Stimulated activated CD4-positive, alpha-beta T cell treated with anti-CD3 and anti-CD28 coated beads, Interleukin-1b, Interleukin-23, amount 100 ng/mL, for 1 hour (primary cell): ENCODE measurements at places on chromosomes 1 and 21.

GRCh38 chr1:8662380-8663072, 154.9 kb downstream of the RERE start:
- no peak for DNase-seq

- no peak for DNase-seq
Measured at GRCh38 chr1:103170609-103171008, 62.3 kb upstream of the COL11A1 start.

DNA sequence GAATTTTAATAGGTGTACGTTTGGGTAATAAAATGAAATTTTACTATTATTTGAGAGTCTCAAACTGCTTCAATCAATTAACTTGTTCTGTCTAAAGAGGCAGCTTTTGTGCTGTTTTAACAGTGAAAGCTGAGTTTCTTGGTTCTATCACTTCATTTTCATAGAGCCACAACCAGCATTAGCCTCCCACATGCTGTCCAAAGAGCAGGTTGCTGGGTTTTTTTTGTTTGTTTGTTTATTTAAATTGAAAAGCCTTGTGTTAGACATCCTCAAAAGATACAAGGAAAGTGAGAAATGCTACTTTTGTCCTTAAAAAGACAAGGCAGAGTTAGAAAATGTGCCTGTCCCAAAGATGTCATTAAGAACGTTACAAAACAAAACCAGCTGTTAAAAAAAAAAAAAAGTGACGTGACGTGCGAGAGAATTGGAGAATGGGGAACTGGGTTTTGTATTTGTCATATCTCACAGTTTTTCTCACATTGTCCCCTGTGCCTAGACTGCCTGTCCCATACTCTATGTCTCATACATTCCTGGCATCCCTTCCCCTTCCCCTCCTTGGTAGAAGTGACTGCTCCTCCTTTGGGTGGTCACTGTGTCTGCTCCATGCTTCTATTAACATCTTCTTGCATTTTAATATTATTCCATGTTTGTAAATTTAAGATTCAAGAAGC, 63.1 kb upstream of the CD34 start:
- DNase-seq, result no peak

GRCh38 chr1:60942291-60942690, 140.1 kb upstream of the NFIA start:
- DNase-seq, result no peak

DNA sequence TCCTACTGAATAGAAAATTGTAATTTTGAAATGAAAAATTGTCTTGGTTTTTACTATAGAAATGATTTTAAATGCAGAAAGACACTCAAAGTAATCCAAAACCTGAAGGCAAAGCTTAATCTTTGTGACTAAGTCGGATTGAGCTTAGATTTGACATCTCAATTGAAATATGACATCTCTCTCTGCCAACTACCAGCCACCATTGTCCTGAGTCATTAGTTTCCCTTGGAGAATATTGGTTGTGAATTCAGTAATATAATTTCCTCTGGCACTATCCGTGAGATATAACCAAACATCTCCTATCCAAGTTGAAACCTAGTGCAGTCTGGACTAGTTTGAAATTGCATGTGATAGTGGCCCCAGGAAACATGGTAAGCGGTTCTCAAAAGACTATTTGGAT, 37.1 kb downstream of the PLA2G4A start:
- DNase-seq, result no peak

DNA sequence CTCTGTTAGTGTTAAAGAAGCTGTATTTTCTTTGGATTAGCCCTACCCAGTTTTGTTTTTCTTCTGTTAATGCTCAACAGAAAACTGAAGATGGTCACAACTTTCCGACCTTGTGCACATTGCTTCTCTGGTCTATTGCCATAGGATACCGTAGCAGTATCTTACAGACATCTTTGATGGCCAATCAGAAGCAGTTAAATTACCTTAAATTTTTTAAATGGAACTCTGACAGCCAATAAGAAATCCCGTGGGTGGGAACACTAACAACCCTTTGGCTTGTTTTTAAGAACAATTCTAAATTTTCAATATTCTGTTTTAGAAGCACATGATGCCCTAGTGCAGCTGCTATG, 17.2 kb downstream of the NFYC start:
- no peak for DNase-seq

DNA sequence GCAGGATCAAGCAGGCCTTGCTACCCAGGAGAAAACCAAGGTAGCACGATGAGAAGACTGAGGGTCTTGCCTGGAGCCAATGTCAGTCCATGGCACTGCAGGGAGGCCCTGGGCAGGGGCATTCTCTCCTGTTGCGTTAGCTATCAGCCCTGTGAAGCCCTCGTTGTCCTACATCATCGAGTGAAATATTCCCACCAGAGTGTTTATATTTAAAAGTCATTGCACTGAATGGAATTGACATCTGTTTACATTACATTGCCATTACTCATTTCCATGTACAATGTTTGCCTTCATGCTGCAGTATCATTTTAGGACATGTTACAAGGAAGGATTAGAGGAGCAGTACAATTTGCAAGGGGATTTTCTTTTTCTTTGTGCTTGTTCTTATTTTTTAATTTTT, 243.9 kb downstream of the KAZN start:
- no peak for DNase-seq

DNA sequence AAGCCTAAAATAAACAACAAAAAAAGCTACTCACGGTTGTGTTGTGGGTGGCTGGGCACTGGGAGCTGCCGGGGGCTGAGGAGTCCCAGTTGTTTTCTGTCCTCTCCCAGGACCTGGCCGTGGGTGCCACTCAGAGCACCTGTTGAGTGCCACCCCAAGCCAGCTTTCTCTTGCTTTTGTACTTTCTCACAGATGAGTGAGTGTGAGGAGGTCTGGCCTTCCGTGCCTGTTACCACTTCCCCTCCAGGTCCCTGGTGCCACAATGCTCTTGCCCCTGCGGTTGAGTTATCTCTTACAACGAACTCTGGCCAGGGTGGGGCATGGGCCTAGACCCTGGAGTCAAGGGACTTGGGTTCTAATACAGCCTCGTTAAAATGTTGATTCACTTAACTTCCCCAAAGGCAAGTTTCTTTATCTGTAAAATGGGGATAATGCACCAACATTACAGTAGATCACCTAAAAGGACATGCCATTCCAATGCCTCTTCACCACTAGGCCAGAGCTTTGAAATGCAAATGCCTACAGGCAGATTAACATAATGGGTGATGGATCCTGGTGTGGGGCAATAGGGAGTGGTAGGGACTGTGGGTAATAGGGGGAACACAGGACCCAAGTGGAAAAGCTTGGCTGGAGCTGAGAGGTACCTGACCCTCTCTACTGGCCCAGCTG, at the start of gene CNR2:
Gene CNR2 (minus strand): TSS at position 151 of the 669 bp plus-strand sequence. CDS start 37,745 bp downstream, outside the sequence.
- DNase-seq, result no peak

DNA sequence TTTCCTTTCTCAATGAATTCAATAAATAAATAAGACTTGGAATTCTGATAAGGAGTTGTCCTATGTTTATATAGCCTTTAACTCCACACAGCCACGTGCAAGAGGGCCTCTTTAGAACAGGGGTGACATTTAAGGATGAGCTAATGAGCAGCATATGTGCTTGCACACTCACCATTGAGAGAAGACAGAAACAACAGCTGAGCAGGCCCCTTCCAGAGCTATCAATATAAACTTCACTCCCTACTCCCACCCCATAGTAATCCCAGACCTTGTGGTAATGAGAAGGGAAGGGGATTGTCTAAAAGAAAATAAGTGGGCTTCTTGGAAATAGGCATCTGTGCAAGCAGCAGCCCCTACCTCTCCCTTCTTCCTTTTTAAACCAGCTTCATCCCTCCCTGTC, 176.0 kb downstream of the SEC16B start:
- DNase-seq, result no peak

- no peak for DNase-seq
Measured at GRCh38 chr1:28193701-28194161, 17.2 kb upstream of the PTAFR start.

GRCh38 chr21:26050857-26051256, 119.7 kb downstream of the APP start:
- DNase-seq, result no peak

- DNase-seq, result no peak
Measured at GRCh38 chr1:167658574-167659328, 28.7 kb downstream of the RCSD1 start.

DNA sequence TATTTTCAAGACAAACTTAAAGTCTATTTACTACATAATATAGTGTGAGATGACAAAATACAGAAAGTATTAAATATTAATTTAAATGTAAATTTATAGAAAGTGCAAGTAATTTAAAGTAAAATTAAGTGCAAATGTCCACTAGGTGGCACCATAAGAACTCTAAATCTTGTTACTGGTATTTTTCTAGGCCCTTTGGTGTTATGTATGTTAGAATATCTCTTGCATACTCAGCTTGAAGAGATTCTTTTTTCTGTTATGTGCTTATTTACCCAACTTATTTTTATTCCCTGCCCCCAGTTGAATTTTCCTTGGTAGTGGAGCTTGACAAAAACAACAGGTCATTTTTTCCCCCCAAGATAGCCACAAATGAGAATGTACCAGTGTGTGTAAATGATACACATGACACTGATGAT, 71.5 kb downstream of the RPS6KC1 start:
- no peak for DNase-seq

GRCh38 chr21:43786300-43786806, 3.0 kb upstream of the RRP1 start:
- DNase-seq, result no peak

DNA sequence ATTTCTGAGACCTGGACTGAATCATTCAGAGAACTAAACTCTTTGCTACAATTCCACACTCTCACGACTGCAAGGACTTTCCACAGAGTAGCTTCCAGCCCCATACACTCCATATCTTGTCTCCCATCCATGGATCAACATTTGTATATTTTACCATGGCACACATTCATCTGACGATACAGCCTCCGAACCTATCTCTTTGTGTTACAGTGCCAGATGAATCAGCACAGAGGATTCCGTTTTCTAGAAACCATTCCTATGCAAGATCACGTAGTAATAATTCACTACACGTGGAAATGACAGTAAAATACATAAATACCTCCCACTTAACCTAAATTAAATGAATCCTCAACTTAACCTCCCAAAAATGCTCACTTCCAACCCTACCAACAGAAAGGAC, 110.0 kb upstream of the PRDX6 start:
- DNase-seq, result no peak

DNA sequence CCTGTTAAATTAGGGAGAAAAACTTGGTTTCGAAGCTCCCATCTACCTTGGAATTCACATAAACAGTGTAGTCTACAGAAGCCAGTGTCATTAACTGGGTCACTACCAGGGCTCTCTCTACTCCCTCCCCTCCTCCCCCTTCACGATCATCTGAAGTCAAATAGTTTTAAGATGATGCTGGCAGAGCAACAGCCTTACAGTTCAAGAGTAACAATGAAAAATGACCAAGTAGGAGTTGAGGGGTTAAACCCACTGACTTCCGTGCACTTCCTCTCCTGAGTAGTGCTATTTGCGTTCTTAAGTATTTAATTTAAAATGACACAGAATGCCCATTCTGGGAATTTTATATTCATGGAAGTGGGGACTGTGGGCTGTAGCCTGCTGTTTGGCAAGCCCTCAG, 236.9 kb downstream of the SIPA1L2 start:
- no peak for DNase-seq

DNA sequence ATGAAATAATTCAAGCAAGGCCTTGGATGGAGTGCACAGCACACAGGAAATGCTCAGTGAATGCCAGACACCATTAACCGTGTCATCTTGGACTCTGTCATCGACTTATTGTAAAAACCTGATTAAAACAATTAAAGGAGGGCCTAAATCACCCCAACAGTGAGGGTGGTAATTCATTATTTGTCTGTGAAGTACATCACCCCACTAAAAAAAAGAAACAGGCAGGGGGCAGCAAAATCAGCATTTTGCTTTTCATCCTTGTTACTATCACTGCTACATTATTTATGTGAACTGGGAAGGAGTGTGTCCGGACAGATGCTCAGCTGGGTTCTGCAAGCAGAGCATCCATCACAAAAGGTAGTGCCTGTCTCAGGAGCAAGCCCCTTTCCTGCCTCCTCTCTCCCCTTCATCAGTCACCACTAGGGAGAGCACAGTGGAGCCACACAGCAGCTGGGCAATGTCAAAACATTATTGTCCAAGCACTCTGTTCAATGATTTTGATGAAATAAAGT, 98.5 kb downstream of the RERE start:
- DNase-seq, result no peak

GRCh38 chr1:54339126-54339525, 67.1 kb downstream of the SSBP3 start:
- no peak for DNase-seq

GRCh38 chr1:38451541-38451993, 405.0 kb upstream of the POU3F1 start:
- no peak for DNase-seq

DNA sequence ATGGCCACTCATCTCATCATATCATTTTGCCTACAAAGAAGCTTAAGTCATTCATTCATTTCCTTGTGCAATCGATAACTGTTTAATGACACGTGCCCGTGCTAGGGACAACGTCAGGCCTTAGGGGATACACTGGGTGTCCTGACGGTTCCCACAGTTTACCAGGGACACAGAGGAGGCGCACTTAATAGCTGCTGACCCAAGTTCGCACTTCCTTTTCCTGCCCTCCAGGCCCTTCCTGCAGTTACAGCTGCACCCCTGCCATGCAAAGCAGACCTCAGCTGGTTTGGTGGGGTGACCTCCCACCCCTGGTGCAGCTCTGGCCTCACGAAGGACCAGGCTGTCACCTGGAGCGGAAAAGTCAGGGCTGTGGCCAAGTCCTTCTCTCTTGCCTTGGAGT, 4.2 kb downstream of the SPATA21 start:
- no peak for DNase-seq

- no peak for DNase-seq
Measured at GRCh38 chr1:34362949-34363348, 186.2 kb downstream of the C1orf94 start.

- DNase-seq, result no peak
Measured at GRCh38 chr1:45654540-45655280, 30.9 kb upstream of the CCDC17 start.

- DNase-seq, result no peak
Measured at GRCh38 chr1:58997637-58998036, 213.8 kb upstream of the JUN start.

DNA sequence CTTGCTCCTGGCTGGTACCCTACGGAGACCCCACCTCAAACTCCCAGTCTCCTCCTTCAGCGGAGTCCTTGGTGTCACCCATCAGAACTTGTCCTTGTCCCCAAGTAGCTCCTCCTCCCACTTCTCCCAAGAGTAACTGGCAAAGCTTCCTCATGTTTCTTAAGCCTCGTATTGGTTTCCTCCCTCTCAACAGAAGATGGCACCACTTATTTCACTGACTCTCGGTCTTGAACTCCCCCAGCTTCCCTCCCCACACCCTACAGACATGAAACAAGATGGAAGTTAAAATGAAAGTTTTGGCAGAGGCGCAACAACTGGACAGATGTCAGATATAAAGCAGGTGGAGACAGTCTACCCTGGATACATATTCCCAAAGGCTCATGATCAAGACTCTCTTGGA, 13.4 kb downstream of the RAB7B start:
- DNase-seq, result no peak
